ENCODE measurements at places on chromosomes 3 and 15.

DNA sequence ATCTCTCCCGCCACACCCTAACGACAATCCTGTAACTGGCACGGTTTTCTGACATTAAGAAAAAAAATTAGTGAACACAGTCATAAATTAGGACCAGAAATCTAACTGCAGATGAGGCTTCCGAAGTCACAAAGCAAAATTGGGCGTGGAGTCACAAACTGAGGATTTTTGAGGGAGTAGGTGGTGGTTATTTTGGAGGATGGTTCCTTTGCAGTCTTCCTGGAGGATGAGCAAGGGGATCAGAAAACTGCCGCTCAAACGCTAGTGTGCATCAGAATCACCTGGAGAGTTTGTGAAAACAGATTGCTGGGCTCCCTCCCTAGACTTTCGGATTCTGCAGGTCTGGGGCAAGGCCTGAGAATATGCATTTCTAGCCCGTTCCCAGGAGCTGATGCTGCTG is 334.8 kb downstream of the RORA start:
- no peak for DNase-seq

DNA sequence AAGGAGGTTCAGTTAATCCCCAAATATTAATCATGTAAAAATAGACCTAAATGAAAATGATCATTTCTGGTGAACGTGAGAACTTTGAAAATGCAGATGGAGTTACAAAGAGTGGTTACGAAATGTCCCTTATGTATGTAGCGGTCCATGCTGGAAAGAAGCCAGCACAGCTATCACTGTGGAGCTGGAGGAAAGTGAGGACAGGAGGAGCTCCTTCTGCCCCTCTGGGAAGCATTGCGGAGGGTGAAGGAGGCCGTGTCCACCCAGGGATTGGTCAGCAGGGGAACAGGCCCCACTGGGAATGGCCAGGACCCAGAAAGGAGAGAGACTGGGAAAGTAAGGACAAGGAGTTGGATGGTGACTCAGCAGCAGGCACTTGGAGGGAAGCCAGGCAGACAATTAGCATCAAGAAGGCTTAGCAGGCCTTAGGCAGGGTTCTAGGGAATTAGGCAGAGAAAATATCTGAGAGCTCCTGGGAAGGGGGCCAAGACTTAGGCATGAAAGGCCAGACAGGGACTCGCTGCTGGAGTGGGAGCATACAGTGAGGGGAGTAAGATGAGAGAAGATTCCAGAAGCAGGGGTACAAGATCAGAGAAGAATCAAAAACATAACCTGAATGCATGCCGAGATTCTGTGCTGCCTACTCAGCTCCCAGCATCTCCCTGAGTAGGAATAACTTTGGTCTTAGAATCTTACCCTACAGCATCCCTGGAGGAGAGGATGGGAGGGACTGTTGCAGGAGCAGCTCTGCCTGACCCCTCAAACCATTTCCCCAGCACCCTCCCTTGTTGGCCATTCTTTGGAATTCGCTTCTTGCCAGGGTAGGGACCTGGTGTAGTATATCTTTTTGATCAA is 171.0 kb upstream of the UMPS start:
- DNase-seq: no peak

GRCh38 chr3:123790254-123791072 is 93.7 kb downstream of the MYLK start:
- DNase-seq: no peak

DNA sequence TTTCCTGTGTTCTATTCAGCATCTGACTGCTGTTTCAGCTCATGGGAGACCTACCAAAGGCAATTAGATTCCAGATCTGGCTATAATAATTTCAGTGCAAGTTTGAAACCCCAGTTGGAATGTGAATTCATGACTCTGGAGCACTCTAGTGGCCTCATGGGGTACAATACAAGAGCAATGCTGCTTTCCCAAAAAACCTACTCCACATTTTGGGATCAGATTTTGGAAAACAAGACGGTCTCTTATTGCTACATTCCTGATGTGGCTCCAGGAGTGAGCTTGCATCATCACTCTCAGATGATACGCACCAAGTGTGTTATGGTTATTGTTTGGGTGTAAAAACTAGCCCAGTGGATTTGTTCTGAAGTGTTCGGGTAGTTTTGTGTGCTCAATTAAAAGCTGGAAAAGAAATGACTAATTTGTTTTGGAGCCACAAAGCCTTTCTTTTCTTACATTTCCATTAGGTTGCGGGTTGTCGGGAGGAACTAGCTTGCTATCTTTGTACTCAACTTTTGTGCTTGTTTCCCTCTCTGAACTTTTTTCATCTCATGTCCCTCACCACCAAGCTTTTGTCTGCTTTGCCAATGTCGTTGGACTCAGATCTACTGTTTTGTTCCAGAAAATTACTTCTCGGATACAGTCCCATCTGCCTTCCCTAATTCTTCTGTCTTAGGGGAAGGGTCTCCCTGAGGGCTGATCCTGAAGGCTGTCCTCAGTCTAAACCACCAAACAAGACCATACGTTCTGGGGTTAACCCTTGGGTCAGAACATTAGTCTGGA is 272.1 kb downstream of the BBX start:
- no peak for DNase-seq

DNA sequence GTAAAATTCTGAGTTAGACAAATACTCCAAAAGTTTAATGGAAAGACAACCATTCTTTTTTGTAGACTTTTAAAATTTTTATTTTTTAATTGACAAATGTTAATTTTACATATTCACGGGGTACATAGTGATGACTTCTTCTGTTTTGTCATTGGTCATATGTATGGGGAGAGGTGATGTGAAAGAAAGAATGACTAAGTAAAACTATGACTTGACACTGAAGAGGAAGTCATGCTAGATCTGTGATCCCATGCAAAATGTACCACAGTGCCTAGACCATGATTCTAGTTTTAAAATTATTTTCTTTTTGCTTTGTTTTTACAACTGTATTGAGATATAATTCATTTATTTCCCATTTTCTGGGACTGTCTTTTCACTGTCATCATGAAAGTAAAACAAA is 281.6 kb downstream of the MBNL1 start:
- no peak for DNase-seq

DNA sequence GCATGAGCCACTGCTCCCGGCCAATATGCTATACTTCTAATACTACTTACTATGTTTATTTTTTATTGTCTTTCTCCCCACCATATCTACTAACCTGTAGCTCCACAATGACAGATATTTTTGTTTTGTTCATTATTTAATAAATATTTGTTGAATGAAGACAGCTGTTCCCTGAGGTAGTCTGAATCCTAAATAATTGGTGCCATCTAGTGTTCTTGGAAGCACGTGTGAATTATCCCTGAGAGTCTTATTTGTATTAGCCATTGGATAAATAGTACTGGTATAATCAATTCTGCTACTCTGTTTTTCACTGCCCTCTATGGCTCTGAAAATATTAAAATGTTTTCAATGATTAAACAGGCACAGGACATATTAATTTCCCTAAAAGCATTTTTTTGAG is 5.6 kb upstream of the APPL1 start:
- DNase-seq: no peak

GRCh38 chr3:77935418-77935817 is 895.5 kb downstream of the ROBO2 start:
- DNase-seq: no peak

GRCh38 chr3:194255252-194256039 is 95.7 kb downstream of the CPN2 start:
- DNase-seq: no peak

- no peak for DNase-seq
Measured at GRCh38 chr15:77446840-77447390, 26.2 kb downstream of the HMG20A start.

DNA sequence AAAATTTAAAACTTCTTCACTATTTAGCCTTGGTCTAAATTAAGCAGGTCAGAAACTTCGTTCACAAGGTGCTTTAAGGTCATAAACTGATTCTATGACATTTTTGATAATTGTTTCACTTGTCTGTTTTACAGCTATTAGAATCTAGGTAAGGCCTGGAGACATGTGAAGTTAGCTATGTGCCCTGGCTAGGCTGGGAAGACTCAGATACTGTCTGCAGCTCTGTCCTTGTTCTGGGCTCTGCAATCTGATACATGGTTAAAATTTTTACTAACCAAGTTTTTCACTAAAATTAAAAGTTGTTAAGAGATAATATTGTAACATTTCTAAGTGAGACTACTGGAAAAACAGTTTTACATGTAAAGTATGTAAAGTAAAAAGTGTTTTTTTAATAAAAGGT is 479.6 kb upstream of the EPHA6 start:
- no peak for DNase-seq

- no peak for DNase-seq
Measured at GRCh38 chr3:13750215-13750614, 129.7 kb downstream of the WNT7A start.

GRCh38 chr15:72200395-72201237 is 3.0 kb upstream of the GRAMD2A start:
- no peak for DNase-seq

- no peak for DNase-seq
Measured at GRCh38 chr15:85280203-85280602, 100.2 kb upstream of the AKAP13 start.

DNA sequence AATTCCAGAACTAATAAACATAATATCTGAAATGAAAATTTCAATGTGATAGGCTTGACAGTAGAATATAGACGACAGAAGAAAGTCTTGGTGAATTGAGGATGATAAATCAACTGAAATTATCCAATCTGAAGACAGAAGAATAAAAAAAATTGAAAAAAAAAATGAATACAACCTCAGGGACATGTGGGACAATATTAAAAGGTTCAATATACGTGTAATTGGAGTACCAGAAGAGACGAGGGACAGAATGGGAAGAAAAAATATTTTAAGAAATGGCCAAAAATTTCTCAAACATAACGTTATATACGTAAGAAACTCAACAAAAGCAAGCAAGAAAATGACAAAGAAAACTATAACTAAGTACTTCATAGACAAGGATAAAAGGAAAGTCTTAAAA is 43.3 kb upstream of the HCLS1 start:
- DNase-seq: no peak

GRCh38 chr3:194140520-194141414 is 4.8 kb downstream of the HES1 start:
- DNase-seq: no peak

DNA sequence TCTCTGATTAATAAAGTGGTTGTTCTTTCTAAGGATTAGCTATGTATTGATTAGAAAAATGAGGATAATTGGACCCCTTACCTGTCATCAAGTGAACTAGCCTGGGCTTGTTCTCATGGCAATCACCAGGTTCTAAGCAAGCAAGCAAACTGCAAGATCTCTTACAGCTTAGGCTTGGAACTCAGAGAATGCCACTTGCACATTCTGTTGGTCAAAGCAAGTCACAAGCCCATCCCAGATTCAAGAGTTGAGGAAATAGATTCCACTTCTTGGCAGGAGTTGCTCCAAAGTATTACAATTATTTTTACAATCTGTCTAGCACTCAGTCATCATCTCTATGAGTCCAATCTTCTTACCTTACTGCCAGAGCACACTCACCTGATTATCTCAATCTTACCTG is 180.3 kb downstream of the SYNPR start:
- DNase-seq: no peak

DNA sequence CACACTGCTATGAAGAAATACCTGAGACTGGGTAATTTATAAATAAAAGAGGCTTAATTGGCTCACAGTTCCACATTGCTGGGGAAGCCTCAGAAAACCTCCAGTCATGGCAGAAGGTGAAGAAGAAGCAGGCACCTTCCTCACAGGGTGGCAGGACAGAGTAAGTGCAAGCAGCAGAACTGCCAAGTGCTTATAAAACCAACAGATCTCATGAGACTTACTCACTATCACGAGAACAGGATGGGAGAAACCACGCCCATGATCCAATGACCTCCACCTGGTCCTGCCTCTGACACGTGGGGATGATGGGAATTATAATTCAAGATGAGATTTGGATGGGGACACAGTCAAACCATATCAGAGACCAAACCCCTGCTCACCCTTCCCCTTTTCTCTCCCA is 75.0 kb downstream of the TRIM69 start:
- no peak for DNase-seq

DNA sequence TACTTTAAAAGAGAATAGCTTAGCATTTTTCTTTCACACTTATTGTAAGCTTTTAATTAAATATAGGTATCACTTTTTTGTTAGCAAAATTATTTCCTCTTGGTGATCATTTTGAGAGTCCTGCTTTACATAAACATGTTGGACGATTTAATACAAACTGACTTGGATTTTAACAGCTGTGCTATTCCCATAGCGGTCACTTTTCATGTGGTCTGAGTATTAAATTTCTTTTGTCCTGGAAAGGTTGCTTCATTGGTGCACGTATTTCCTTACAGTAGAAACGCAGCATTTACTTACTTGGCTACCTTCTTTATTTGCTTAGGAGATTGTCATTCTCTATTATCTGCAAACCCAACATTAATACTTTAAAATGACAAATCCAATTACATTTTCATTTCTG is 109.4 kb downstream of the ATG7 start:
- DNase-seq: no peak

DNA sequence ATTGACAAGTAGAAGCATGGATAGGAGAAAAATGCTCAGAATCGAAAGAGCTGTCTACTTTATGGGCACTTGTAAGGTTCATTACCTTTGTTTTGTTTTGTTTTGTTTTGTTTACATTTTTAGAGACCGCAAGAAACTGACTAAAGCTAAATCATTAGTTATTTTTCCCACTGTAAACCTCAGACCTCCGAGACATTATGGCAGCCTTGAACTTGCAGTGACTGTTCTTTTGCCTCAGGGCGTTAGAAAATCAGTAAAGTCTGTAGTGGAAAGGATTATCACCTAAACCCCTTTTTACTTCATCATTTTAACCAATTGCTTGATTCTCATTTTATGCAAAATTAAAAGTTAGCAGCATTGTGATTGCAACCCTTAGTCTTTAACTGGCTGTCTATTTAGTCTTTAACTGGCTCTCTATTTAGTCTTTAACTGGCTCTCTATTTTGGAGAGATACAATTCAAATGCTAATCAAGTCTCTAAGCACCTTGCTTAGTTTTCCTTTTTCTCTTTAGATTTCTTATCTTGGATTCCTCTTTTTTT is 383.3 kb upstream of the ROBO2 start:
- no peak for DNase-seq

DNA sequence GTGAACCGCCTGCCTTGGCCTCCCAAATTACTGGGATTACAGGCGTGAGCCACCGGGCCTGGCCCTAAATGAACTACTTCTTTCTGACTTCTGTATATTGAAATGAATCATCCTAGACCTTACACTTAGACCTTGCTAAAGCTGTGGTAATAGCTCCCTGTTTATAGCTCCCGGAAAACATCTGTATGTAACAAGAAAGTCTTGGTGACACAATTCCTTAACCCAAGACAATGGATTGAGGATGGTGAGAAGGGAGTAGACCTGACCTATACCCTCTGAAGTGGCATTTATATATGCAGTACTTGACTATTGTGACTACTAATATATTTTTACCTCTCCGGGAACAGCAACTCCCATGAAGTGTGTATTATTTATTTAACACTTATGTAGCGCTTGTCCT is 48.0 kb upstream of the TBL1XR1 start:
- no peak for DNase-seq
